SW 1271 (cell line): ENCODE measurements at places on chromosomes 1 and 21.

DNA sequence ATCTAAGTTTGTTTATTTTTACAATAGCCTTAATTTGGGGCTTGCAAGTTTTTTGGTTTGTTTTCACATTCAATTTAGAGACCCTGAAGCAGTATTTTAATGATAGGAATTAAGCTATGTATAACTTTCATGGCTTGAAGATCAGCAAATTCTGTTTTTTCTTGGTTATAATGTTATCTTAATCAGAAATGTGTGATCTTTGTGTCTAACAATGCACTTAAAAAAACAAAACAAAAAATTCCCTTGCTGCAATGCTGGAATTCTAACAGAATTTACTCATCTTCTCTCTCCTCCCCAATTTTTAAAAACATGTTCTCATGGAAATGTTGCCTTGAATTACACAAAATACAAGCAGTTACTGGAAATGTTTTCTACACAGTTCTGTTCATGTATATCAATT lies 113.1 kb downstream of the OLFML2B start:
- no peak for DNase-seq

- no peak for DNase-seq
Observed at GRCh38 chr1:58318157-58319005, 228.1 kb downstream of the OMA1 start.

- no peak for DNase-seq
Observed at GRCh38 chr1:33332881-33333280, 12.0 kb upstream of the A3GALT2 start.

GRCh38 chr1:97943354-97943753 lies 22.5 kb upstream of the DPYD start:
- DNase-seq, result no peak

- peak; percentile 22 for DNase-seq
Observed at GRCh38 chr1:20100632-20101355, 18.5 kb downstream of the PLA2G2D start.

GRCh38 chr1:185824106-185824505 lies 89.9 kb downstream of the HMCN1 start:
- no peak for DNase-seq

GRCh38 chr1:189205863-189206262 lies 1271.8 kb downstream of the BRINP3 start:
- no peak for DNase-seq

DNA sequence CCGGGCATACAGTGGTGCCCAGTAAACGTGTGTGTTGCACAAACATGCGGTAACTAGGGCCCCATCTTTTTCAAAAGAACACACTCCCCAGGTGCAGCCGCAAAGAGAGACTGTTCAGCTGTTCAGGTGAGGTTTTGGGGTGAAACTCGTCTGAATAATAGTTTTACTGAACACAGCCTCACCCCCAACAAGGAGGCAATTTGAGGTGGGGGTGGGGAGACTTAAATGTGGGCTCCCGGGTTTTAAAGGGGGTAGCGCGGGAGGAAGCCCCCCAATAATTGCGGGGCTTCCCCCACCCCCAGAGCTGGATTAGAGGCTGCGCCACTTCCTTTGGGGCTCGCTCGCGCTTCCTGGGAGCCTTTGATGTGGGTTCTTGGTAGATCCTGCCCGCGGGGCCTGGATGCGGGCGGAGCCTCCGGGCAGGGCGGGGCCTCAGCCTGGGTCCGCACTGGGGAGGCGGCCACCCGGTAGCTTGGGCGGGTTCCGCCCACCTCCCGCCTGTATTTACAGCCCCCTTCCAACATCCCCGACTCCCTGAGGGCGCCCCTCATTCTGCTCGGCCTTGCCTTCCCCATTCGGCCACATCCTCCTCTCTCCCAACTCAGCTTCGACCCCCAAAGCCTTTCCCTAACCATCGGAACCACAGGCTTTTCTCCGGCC lies 6.4 kb upstream of the EPHA2 start:
- no peak for DNase-seq

GRCh38 chr21:28138272-28138671 lies 854.4 kb downstream of the LTN1 start:
- no peak for DNase-seq

GRCh38 chr1:165629848-165630628 lies 996 bp upstream of the MGST3 start:
- no peak for DNase-seq

- DNase-seq, result no peak
Observed at GRCh38 chr21:14942801-14943490, 121.9 kb downstream of the NRIP1 start.

DNA sequence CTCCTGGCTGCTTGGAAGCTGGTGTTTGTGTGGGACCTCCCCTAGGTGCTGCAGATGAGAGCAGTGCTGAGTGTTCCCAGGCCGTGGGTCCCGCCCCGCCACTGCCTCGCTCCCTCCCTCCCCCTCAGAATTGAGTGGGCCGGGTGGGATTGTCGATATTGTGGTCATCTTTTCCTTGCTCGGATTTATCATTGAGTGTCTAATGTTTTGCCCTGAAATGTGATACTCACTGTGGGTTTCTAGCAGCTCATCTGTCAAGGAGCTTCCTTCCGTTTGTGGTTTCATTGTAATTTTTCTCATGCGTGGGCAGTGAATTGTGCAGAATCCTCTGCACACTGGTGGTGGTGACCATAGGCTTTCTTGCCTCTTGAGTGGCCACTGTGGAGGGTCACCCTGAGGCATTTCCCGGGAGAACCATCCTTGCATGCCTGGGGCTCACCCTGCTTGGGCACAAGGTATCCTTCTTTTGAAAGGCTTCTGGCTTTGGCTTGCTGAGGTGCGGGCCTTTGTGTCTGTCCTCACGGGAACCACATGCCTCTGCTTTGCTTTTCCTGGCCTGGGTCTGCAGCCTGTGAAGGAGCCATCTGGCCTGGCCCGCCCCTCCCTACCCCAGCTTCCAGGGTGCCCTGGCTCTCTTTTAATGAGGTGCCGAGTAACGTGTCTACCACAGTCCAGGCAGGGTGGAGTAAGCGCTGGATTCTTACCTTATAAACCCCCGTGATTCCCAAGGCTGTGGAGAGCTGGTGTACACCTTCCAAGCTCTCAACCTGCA lies 25.6 kb downstream of the SLX9 start:
- no peak for DNase-seq

GRCh38 chr21:31520561-31521098 lies 138.9 kb upstream of the SOD1 start:
- DNase-seq, result no peak

DNA sequence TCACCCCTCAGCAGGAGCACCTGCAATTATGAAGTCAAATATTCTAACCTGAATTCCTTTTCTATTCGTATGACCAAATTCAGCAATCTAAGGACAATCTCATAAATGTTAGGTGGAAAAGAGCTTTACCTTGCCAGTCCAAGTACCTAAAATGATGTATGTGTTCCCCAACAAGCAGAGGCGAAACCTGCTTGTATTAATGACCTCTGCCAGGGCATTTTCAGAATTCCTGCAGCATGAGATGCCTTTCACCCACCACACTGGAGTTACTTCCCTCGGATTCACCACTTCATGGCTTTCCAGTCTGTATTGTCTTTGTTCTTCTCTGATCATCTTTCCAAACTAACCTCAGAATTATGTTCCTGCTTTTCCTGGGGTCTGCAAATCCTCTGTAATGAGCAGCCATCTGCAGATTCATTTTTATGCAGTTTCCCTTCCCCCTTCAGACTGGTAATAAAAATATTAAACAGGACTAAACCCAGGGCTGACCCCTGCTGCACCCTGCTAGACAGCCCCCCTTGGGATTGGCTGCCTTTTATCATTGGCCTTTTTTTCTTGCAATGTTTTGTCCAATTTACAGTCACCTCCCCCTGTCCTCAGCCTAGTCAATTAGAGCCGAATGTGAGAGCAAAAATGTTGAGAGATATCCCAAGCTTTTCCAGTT lies 26.6 kb upstream of the CASQ2 start:
- no peak for DNase-seq

- no peak for DNase-seq
Observed at GRCh38 chr1:55951291-55951690, 628.1 kb downstream of the PLPP3 start.

DNA sequence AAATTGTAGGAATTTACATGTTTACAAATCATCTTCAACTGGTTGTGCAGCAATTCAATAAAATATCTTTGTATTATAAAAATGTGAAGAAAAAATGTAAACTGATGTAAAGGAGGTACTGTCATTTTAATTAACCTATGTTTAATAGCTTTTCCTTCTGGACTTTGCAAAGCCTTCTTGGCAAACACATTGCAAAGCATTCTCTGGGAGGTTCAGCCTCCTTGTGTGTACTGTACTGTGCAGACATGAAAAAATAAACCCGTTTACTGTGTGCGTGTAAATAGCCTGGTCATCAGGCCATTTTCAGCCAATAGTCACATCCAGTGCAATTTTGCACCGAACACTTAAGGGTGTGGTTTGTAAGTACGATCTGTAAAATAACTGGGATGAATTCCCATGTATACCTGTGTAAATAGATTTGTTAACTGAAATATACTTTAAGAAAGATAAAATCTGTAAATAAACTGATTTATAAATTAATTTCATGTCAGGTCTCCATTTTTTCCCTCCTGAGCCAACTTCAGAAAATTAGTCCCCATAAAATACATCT lies 40.2 kb upstream of the QSOX1 start:
- no peak for DNase-seq

DNA sequence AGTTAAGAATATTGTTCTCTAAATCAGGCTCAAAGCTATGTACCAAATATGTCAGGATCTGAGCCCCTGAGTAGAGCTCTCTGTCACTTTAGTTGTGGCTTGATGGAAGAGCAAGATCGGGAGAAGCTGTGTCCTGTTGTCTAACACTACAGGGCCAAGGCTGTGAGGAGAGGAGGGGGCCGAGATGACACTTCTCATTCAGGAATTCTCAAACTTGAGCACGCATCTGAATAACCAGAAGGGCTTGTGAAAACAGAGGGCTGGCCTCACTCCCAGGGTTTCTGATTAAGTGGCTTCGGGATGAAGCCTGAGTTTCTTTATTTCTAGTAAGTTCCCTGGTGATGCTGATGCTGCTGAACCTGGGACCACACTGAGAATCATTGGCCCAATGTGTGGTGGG lies 209.2 kb upstream of the DAB1 start:
- DNase-seq, result no peak

- DNase-seq, result no peak
Observed at GRCh38 chr1:118661769-118662320, 326.3 kb downstream of the TBX15 start.

GRCh38 chr1:208438112-208438699 lies 194.0 kb upstream of the PLXNA2 start:
- DNase-seq, result no peak

DNA sequence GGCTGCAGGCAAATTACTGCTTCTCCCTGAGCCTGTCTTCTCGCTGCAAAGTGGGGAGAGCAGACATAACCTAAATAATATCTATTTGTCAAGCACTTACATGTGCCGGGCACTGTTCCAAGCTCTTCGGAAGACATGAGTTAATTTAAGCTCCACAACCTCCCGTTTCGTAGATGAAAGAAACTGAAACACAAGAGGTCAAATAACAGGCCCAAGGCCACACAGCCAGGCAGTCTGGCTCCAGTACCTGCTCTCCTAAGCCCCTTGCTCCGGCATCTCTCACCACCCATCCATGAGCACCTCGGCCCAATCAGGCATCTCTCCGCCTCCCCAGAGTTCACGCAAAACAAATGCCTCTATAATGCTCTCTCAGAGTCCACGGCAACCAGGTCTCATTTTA lies 65.4 kb downstream of the TAS1R2 start:
- DNase-seq, result no peak

DNA sequence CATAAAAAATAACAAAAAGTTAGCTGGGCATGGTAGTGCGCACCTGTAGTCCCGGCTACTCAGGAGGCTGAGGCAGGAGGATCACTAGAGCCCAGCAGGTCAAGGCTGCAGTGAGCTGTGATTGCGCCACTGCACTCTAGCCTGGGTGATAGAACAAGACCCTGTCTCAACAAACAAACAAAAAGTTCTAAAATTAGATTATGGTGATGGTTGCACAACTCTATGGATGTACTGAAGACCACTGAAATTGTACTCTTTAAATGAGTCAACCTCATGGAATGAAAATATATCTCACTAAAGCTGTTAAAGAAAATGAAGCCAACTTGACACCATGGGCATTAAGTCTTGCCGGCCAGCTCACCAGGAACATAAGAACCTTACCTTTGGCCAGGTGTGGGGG lies 9.1 kb downstream of the MRAP start:
- DNase-seq, result no peak

DNA sequence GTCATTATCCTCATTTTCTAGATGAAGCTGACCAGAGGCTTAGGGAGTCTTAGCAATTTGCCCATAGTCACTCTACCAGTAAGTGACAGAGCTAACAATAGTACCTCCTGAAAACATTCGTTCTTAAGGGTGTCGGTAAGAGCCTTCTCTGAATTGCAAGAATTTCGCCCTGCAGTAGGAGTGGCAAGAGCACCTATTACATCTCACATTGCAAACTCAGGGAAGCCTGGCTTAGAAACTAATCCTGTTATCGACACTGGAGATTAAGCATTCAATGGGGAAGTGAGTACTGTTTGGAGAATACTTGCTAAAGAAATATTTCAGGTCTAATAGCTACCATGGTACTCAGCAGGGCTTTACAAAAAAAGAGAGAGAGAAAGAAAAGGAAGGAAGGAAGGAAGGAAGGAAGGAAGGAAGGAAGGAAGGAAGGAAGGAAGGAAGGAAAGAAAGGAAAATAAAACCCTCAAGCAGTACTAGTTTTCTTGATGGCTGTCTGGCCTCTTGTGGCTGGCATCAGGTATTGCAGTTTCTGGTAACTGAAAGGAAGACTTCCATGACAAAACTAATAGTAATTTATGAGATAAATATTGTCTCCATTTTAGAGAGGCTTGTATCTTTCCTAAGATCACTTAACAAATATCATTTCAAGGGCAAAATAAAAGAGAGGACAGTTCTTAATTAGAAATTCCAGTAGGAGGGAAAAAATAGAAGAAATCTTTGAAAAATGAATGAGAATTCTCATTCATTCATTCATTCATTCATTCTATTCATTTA lies 10.4 kb downstream of the C1orf226 start:
- DNase-seq, result no peak

DNA sequence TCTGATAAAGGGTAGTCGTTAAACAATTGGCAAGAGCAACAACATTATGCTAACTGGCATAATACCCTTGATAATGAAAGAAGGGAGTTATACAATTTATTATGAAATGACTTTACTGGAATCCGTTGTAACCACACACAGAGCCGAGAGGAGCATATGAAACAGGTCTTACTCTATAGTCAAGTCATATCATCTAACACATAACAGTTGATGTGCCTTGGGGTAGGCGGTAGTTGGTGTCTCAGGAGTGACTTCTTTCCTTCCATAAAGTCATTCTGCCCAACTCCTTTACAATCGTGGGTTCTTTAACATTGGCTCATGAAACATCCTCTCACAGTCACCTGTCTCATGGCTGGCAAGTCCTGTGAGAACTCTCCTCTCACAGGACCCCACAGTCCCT lies 225.2 kb downstream of the LTN1 start:
- DNase-seq, result no peak

DNA sequence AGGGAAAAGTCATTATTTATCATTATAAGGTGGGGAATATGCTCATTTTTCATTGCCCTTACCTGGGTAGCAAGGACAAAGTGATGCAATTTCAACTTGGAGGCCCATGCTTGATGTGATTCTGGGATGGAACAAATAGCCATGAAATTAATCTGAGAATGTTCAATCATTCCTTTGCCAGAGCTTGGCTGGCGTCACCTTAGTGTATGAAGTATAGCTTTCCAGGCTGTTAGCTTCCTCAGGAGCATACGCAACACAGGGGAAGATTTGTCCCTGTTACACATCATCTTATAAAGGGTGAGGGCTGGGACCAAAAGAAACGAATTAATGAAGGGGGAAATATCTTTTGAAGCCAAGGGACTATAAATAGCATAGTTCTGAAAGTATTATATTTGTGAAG lies 91.4 kb upstream of the DEPDC1 start:
- no peak for DNase-seq

- DNase-seq, result no peak
Observed at GRCh38 chr1:25703041-25703440, 86.5 kb downstream of the MAN1C1 start.
